ENCODE measurements at places on chromosomes 4 and X.

- DNase-seq, result no peak
Measured at GRCh38 chr4:25805255-25805860, 57.4 kb downstream of the SEL1L3 start.

- DNase-seq, result no peak
Measured at GRCh38 chr4:13032936-13033335, 451.2 kb downstream of the RAB28 start.

DNA sequence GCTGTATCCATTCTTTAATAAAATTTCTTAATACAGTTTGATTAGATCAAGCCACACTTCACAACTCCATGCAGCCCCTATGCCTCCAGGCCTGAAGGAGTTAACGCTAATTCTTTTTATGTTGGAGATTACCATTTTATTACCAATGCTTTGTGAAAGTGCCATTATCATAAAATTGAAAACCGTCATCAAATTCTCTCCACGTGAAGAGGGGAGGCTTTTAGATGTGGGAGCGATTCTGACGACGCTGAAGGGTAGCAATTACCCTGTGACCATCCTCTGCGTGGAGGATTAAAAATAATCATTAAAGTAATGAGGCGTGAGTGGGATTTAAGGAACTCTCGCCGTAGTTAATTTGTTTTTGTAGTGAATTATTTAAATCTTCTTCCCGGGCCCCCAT, 278.8 kb downstream of the CRLF2 start:
- DNase-seq, result no peak

DNA sequence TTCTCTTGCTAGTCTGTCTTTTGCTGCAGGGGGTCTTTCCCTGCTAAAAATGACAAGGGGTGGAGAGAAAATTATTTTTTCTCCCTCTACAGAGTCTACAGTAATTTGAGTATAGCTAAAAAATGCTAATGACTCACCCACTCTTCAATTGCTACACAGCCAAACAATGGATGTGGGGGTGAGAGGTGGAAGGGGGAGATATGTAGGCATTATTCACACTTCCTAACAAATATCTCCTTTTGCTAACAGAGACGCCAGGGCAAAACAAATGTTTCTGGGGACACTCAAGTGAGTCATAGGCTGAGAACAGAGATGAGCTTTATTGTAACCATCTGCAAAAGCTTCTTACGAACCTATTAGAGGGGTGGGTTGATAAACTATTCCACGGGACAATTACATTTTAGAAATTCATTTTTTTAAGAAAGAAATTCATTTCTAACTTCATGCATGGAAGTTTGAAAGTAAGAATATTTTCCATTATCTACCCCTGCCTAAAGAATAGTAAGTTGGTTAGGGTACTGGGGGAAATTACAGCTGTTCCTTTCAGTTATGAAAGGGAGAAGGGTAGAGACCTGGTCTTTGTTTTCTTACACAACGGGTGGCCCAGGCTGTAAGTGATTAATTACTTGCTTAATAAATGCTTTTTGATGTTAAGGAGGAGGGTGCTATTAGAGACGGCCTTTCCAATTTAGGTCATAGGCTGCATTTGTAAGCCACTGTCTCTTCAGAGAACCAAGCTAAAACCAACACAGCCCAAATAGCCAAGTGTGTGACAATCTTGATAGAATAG, 12.8 kb downstream of the SCD5 start:
- no peak for DNase-seq

- no peak for DNase-seq
Measured at GRCh38 chrX:139844163-139844562, 88.7 kb downstream of the ATP11C start.

DNA sequence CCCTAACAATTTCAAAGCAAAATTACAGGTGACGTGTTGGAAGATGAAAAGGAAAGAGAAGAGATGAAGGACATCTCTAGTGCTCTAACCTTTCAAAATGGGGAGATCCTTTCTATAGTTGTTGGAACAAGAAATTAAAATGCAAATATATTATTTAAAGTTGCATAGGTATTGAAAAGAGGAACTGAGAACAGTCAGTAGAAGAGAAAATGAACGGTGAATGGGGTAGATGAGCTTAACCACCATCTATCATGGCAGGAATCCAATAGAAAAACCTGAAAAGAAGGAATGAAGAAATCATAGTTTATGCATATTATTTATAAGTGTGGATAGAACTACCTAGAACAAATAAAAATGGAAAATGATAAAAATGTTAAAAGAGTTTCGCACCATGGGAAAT, 42.0 kb downstream of the ANXA5 start:
- DNase-seq, result no peak

DNA sequence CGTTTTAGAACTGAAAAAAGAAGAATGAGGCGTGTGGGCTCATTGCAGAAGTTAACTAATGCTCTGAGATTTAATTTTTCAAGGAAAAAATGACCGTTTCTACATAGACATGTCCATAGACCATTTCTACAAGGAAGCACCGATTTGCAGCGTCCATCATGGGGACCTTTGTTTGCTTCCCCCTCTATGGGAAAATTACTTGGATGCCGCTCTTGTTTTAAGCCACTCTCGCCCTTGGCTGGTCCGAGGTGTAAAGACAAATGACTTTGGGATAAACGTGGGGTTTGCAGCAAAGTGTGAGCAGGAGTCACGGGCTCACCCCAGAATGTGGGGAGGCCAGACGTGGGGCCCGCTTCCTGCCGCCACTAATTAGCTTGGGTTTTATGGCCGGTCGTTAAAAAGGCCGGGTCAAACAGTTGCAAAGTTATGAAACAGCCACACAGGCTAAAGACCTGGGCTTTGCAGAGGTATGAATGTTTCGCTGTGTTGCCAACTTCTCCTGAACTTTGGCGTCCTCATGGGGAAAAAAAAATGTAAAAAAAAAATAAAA, 235.9 kb downstream of the SHOX start:
- DNase-seq, result no peak

DNA sequence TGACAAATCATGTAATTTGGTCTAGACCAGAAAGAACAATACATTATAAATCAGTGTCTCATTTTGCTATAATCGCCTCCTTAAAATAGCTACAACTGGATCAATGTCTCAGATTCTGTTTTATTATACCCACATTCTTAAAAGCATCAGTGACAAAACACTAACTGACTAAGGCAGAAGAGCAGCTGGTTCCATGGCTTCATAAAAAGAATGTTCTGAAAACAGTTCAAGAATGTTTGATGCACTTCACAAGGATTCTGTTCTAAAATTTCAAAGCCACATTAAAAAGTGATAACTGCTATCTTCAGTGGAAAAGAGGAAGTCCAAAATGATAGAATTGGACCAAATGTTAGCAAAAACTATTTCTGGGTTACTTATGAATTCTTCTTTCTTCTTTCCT, 69.8 kb downstream of the COL25A1 start:
- DNase-seq, result no peak

GRCh38 chr4:71202705-71203104, 136.1 kb upstream of the SLC4A4 start:
- no peak for DNase-seq

DNA sequence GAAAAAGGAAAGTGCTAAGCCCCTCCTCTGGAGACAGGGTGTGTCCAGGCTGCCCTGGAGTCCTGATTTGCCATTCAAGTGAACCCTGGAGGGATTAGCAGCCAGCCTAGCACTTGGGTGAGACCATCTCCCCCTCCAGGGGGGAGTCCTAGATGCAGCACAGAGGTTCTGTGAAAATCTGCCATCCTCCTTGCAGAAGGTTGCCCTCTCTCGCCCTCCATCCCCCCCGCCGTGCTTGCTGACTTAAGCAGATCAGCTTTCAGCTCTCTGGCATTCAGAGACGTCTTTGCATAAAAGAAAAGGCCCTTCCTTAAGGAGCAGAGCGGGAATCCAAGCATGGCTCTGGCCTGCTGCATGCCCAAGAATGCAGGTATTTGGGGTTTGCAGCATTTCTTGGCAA, 102.1 kb upstream of the SCML1 start:
- DNase-seq, result no peak

Data from activated naive CD8-positive, alpha-beta T cell treated with anti-CD3 and anti-CD28 coated beads, Interleukin-2, amount 50 U/mL, for 16 hours (primary cell).